ENCODE measurements at places on chromosomes 2 and 18.

DNA sequence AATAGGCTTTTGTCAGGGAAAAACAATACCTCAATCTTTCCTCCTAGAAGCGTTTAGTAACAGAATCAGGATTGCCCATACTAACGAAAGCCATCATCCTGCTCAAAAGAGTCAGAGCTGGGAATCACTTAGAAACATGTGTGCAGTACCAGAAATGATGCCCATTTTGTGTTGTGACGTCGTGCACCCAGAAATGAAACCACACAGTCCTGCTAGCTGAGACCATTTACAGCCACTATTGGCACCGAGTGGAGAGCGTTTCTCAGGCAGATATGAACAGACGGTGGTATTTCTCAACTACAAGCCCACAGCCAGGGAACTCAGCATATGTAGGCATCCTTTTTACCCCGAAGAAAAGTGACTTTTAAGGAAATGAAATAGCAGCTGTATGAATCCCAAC is 284.3 kb upstream of the LRATD1 start:
- DNase-seq, result no peak

GRCh38 chr2:64637000-64637635 is 16.6 kb downstream of the SERTAD2 start:
- no peak for DNase-seq

GRCh38 chr2:133641497-133641896 is 73.2 kb upstream of the NCKAP5 start:
- no peak for DNase-seq

DNA sequence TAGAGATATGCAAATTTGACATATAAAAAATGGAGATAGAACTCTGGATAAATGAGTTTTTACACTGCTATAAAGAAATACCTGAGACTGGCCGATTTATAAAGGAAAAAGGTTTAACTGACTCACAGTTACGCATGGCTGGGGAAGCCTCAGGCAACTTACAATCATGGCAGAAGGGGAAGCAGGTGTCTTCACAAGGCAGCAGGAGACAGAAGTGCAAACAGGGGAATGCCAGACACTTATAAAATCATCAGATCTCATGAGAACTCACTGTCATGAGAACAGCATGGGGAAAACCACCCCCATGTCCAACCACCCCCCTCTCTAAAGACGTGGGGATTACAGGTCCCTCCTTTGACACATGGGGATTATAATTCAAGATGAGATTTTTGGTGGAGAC is 1540.2 kb upstream of the SLC39A10 start:
- no peak for DNase-seq

- DNase-seq, result no peak
Observed at GRCh38 chr2:20677301-20678085, 10.5 kb downstream of the GDF7 start.

DNA sequence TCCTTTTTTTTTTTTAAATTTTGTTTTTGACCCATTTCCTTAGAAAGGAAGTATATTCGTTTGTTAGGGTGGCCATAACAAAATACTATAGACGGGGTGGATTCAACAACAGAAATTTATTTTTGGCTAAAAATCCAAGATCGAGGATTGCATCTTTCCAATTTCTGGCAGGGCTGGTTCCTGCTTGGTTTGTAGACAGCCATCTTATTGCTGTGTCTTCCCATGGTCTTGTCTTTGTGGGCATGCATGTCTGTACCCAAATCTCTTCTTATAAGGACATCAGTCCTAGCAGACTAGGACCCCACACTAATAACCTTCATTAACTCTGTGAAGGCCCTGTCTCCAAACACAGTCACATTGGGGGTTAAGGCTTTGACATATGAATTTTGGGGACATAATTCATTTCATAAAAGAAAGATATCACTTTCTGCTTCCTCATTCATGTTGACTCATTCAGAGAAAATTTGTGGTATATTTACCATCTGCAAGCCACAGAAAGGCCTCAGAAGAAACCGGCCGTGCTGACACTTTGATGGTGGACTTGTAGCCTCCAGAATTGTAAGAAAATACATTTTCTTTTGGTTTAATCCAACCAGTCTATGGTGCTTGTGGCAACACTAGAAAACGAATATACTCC is 262.1 kb downstream of the LPIN1 start:
- DNase-seq, result no peak

DNA sequence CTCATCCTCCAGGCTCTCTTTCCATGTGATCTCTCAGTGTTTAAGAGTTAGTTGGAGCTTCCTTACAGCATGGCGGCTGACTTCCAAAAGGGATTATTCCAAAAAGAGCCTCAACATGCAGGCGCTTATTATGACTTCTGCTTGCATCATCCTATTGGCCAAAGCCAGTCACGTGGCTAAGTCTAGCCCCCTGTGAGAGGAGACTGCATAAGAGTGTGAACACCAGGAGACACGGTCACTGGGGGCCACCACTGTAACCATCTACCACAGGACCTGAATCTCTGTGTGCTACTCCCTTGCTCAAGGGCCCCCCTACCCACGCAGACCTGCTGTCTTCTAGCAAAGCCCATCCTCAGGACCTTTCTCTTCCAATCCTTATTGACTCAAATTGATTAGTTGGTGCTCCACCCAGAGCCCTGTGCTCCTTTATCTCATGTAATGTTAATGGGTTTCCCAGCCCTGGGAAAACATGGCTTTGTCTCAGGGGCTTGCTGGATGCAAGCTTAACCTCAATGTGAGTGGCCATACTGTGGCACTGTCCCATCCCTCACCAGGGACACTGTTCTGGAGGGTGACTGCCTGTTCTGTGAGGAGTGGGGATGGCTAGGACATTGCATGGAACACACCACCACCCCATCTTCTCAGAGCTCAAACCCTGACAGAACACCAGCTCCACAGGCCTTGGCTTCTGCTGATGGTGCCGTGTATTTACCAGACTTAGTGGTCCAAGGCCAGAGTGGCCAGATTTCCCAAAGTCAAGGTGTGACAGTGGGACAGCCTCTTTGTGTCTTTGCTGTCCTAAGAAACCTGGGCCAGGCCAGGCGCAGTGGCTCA is 4.2 kb downstream of the IL1RN start:
- no peak for DNase-seq

- DNase-seq, result no peak
Observed at GRCh38 chr18:57841568-57841967, 38.5 kb upstream of the ATP8B1 start.

DNA sequence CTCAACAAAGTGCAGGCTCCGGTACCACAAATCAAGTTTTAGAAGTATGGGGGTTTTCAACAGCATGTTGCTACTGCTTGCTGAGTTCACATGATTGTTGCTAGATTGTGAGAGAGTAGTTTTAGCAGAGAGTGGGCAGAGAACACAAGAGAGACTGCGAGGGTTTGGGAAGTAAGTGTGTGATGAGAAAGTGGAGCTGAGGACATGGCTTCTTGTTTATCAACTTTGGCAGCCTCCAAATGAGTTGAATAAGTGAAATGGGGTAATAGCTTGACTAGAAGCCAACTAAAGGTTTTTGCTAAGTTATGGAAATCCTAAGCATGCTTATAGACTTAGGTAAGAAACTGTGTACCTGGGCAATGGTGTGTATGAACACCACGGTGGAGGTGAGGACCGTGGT is 135.1 kb downstream of the CHST9 start:
- DNase-seq, result no peak

- DNase-seq, result no peak
Observed at GRCh38 chr18:13453714-13454113, 235.2 kb downstream of the LDLRAD4 start.

DNA sequence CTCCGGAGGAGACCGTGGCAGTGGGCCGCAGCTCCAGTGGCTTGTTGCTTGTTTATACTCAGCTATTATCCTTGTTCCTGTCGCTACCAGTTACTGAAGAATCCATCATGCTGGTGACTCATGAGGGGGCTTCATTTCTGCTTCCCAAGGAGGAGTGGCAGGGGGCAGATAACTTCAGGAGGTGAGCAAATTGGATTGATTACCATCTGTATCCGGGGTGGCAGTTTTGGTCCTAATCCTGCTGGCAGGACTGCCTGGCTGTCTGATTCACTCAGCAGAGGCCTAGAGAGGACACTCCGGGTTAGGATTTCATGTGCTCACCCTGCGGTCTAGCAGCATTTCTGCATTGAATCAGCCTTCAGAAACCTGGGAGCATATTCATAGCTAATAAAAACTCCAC is 230.0 kb downstream of the ACTR3 start:
- DNase-seq, result no peak

- no peak for DNase-seq
Observed at GRCh38 chr2:101815739-101816391, 118.4 kb downstream of the MAP4K4 start.

DNA sequence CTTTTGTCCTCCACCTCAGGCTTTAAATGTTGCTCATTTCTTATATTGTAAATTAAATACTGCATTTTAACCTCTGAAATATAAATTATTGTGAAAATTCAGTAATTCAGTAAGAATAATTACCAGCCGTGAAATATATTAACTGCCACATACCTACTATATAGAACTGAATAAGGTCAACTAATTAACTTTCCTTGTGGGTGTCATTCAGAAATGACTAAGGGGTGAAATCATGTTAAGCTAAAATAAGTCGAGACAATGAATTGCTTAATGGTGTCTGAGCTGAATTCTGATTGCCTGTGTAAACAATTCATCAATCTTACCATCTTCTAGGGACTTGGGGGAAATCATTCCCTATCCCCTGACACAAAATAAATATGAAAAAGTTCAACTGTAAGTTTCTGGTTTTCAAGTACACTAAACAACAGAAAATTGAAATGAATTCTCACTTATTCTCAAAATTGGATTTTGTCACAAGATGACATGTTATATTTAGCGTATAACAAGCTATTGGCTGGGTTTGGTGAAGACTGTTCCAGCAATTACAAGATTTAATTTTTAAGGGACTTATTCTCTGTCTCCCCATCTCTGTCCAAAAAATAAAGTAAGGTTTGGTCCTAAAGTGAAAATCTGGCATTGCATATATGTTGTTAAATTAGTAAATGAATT is 255.1 kb downstream of the METTL4 start:
- DNase-seq, result no peak

- DNase-seq, result no peak
Observed at GRCh38 chr2:72395096-72395495, 247.4 kb upstream of the CYP26B1 start.

GRCh38 chr2:226059961-226060627 is 660.6 kb downstream of the NYAP2 start:
- DNase-seq, result no peak

- no peak for DNase-seq
Observed at GRCh38 chr2:43553341-43553855, 42.4 kb downstream of the THADA start.

DNA sequence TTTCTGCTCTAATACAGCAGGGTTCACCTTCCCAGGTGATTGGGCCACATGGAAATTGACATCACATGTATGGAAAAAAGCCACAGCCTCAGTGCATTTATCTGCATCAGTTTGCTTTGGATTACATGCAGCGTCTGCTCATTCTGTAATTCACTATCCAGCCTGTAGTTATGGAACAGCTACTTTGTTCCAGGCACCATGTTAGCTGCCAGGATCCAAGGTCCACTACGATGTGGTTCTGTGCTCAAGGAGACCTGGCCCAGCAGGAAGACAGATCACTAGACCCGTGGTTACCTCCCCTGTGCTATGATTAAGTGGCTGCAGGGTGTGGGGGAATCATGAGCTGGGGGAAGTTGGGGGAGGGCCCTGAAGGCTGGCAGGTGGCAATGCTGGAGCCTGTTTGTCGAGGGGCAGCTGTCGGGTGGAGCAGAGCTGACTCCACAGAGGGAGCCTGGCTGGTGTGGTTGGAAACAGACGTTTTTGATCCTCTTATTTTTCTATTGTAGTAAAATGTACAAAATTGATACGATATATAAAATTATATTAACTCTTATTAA is 58.6 kb downstream of the TSHZ1 start:
- no peak for DNase-seq
